ENCODE measurements at places on chromosomes 7 and 10.

GRCh38 chr10:97321032-97321803 is 2.1 kb downstream of the FRAT1 start:
- no peak for DNase-seq

- DNase-seq, result no peak
Measured at GRCh38 chr10:1255600-1256431, 199.6 kb downstream of the WDR37 start.

DNA sequence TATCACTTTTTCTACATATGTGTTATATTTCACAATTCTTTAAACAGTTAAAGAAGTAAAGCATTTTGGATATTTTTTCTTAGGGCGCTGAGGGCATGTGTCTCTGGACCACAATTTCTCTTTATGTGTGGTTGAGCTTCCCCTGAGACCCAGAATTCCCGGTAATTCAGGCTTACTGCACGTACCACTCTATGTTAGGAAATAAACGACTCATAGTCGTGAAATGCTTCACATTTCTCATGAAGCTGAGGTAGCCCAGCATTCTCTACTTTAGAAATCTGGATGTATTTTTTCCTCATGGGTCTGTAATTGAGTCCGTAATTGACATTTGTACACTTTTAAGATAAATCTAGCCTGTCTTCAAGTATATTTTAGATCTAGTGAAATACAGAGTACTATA is 170.6 kb downstream of the FZD1 start:
- DNase-seq, result no peak

GRCh38 chr7:6628045-6628444 is 9.1 kb upstream of the ZNF316 start:
- no peak for DNase-seq

DNA sequence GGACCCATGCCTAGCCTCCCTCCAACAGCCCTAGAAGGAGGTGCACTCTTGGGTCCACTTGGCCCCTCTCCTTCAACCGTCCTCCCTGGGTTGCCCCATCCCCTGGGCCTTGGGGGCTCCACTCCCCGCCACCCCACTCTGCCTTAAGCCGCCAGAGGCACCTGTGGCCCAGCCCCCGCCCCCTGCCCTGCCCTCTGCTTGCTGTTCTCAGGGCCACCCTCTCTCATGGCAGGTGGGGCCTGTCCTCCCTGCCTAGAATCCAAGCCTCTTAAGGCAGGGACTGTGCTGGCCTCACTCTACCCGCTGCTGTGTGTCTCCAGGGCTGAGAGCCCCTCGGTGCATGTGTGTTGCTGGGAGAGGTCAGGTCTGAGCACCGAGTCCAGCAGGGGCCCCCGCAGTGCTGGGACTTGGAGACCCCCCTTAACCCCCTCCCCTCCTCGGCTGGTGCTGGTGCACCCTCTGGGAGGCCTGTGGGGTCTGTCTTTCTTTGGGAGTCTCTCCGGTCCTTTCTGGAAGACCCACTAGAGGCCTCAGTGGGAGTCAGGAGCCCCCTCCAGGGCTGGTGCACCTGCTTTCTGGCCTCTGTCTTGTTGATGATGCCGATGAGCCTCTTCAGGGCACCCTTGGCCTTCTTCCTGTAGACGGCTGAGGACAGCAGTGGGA is 43.8 kb downstream of the CFAP46 start:
- DNase-seq, result no peak

GRCh38 chr10:52883996-52884871 is 111.7 kb upstream of the MBL2 start:
- DNase-seq, result peak; percentile 99

GRCh38 chr10:44961230-44961571 is 1.6 kb downstream of the RASSF4 start:
- DNase-seq, result no peak

GRCh38 chr7:156820445-156821063 is 72.4 kb downstream of the LMBR1 start:
- DNase-seq, result no peak

- DNase-seq, result no peak
Measured at GRCh38 chr10:73581918-73582317, 9.2 kb downstream of the USP54 start.

DNA sequence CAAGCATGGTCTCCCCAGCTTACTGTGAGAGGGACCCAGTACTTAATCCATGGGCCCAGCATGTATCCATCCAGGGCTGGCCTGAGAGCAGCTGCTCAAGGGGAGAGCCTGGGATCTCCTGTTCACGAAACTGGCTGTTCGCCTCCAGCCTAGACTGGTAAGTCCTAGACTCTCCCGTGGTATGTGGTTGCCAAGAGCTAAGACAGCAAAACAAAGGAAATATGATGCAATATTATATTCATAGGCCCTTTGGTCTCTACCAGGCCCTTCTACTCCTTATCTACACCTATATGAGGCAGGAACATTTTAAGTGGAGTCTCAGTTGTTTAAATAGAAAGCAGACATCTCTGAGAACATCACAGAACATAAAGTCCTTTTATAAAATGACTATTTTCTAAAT is 28.9 kb upstream of the STK17A start:
- no peak for DNase-seq

- DNase-seq, result peak; percentile 79
Measured at GRCh38 chr10:17206210-17206709, 4.8 kb upstream of the TRDMT1 start.

DNA sequence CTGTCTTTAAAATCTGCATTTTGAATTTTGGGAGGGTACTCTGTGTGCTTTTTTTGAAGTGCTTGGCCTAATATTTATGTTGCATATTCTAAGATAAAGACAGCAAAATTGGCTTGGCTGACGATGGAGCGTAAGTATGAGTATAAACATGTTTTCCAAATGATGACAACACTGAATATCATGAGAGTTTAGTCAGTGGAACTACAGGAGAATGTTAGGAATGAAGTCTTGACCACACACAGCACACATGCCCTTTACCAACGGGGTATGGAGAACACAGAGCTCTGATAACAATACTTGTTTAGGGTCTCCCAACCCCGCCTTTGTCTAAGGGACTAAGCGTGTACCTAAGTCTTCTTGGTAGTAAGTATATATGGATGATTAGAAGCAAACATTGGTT is 253.9 kb upstream of the FZD8 start:
- peak; percentile 19 for DNase-seq

- peak; percentile 24 for DNase-seq
Measured at GRCh38 chr7:34247468-34247867, 342.1 kb downstream of the BMPER start.

GRCh38 chr7:132614428-132615318 is 38.4 kb upstream of the PLXNA4 start:
- DNase-seq, result peak; percentile 13

- DNase-seq, result no peak
Measured at GRCh38 chr7:135957627-135958026, 19.5 kb downstream of the MTPN start.

GRCh38 chr7:37982423-37982822 is 62.0 kb downstream of the EPDR1 start:
- no peak for DNase-seq

DNA sequence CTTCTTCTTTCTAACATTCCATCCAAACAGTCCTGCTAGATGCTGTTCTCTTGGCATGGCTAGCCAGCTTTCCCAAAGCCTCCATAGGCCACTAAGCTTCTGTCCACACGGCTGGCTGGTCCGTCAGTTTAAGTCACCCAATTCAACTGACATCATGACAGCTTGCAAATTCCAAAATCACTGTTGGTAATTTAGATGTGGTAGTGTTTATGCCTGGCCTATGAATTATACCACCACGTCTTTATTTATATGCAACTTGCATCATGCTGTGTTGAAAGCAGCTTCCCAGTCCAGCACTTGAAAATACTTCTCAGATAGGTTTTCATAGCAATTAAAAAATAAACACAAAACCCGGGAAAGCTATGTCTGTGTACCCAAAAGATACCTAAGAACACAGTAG is 2.2 kb upstream of the VIM start:
- DNase-seq, result no peak

GRCh38 chr7:12031638-12032037 is 179.5 kb upstream of the TMEM106B start:
- peak; percentile 41 for DNase-seq

DNA sequence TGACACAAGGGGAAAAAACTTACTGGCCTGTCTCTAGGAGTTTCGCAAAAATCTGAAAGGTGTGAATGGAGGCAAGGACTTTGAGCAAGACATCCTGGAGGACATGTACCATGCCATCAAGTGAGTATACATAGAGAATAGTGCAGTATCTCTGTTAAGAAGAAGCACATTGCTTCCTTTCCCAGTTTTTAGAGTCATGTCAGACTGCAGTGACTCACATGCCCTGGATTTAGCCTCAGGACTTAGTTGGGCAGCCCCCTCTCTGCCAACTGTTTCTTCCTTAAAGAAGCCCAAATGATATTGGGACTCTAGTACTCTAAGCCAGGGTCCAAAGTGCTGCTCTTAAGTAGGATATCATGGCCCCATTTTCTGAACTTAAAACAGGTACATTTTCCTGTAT is 28.1 kb upstream of the NFKB2 start:
- no peak for DNase-seq

- DNase-seq, result no peak
Measured at GRCh38 chr10:44511601-44512000, 126.7 kb upstream of the CXCL12 start.

GRCh38 chr7:26423436-26423835 is 131.8 kb downstream of the SNX10 start:
- DNase-seq, result no peak

- DNase-seq, result no peak
Measured at GRCh38 chr7:42893346-42894240, 18.3 kb downstream of the C7orf25 start.

GRCh38 chr10:23493711-23494110 is 54.8 kb downstream of the OTUD1 start:
- DNase-seq, result no peak

GRCh38 chr10:43375401-43376020 is 4.1 kb downstream of the FXYD4 start:
- DNase-seq, result no peak

GRCh38 chr10:91135113-91135512 is 85.3 kb upstream of the PCGF5 start:
- no peak for DNase-seq

GRCh38 chr10:119831656-119832055 is 41.0 kb downstream of the MCMBP start:
- no peak for DNase-seq

DNA sequence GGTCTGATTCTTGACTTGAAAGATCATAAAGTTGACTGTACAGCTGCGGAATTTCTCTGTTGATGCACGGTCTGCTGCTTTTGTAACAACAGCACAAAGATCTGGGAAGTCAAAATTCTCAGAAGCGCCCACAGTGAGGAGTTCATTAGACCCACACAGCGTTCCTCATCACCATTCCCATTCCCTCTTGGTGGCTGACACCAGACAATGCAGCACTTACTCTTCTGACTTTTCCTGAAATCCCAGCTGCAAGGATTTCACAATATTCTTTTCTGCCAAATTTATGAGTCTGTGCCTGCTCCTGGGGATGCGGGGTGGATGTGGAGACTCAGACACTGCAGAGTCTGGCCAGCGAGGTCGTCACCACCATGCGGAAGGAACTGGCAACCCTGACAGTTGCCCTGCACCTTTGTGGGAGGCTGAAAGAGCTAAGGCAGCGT is 233.9 kb downstream of the FANK1 start:
- DNase-seq, result peak; percentile 80

DNA sequence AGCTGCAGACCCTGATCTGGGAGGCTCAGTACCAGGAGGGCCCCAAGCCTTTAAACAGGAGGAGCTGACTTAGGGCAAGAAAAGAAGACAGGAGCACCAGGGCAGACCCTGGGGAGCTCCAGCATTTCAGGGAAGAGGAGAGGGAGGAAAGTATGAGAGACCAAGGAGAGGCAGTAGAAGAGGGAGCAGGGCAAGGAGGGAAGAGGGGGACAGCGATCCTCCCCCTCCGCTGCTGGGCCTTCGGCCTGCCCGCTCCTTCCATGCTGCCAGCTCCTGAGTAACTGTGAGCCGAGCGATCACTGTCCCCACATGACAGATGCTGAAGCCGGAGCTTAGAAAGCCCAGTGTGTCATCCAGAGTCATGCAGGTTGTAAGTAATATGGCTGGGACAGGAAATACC is 65.9 kb downstream of the ALOX5 start:
- no peak for DNase-seq

DNA sequence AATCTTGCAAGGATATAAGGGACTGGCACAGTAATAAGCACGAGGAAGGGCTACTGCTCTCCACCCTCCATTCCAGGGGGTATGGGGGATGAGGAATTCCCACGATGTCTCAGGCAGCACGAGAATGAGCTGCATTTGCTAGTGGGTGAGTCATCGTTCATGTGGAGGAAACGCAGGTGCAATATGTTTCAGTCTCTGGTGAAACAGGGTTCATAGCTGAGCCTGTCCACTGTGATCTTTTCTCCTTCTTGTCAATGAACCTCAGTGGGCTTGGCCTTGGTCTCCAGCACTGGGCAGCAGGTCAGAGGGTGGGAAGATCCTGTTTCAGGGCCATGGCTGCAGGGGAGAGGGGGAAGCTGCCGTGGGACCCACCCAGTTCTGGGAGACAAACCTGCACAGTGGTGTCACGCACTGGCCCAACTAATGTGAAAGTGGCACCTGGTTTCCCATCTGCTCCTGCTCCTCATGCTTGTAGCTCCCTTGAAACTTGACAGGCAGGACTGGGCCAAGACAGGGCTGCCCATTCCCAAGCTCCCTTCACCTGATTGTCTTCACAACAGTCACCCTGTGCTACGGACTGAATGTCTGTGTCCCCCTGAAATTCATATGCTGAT is 181.9 kb downstream of the USP6NL start:
- no peak for DNase-seq

GRCh38 chr10:43264965-43265798 is 1.7 kb downstream of the RASGEF1A start:
- DNase-seq, result no peak

DNA sequence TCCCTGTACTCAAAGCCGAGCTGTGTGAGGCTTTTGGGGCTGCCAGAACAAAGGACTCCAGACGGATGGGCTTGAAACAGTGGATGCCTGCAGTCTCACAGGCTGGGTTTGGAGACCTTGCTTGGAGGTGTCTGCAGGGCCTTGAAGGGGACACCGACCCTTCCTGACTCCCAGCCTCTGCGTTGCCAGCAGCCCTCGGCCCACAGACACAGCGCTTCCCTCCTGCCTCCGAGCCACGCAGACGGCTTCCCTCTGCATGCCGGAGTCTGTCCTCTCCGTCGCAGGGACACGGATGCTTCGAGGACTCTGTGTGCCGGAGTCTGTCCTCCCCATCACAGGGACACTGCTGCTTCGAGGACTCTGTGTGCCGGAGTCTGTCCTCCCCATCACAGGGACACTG is 524.7 kb downstream of the DNAJB6 start:
- no peak for DNase-seq

DNA sequence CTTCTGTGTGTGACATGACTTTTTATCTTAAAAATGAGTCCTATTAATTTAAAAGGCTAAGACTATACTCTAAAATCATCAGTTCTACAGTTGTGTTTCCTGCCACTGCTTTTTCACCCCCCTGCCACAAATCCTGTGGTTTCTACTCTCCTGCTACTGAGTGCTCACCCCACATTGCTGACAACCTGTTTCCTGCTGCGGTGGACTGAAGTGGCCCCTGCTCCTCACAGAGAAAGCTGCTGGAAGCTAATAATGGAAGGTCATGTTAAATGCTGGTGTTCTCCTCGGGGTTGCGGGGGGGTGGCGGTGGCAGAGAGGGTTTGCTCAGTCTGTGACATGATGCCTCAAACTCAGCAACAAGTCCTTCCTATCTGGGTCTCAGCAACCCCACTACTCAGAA is 113.2 kb upstream of the INHBA start:
- DNase-seq, result no peak

Data from kidney glomerular epithelial cell (primary cell).